Stimulated activated CD8-positive, alpha-beta memory T cell treated with anti-CD3 and anti-CD28 coated beads, Interleukin-15, amount 100 ng/mL, for 24 hours (primary cell): ENCODE measurements at places on chromosomes 12 and 14.

GRCh38 chr12:1810931-1811280, 9.5 kb upstream of the LRTM2 start:
- DNase-seq, result no peak

DNA sequence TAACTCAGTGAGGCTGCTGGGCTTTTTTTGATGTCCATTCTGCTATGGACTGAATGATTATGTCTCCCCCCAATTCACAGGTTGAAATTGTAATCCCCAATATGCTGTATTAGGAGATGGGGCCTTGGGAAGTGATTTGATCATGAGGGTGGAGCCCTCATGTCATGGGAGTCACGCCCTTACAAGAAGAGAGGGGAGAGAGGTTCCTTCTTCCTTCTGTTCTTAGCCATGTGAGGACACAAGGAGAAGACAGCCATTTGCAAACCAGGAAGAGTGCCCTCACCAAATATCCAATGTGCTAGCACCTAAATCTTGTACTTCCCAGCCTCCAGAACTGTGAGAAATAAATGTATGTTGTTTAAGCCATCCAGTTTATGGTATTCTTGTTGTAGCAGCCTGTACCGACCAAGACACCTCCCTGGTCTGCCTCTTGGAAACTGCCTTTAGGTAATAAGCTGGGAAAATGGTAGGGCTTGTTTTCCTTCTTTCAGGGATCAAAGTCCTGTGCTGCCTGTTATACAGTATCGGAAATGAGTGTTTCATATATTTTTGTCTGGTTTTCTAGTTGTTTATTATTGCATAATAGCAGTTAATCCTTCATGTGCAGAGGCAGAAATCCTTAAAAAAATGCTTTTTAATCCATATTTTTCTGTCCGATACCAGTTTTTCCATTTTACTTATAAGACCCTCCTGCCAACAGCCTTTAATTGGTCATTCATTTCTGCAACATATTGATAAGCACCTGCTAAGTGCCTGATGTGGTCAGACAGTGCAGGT, 16.3 kb downstream of the BORCS5 start:
- DNase-seq, result no peak

DNA sequence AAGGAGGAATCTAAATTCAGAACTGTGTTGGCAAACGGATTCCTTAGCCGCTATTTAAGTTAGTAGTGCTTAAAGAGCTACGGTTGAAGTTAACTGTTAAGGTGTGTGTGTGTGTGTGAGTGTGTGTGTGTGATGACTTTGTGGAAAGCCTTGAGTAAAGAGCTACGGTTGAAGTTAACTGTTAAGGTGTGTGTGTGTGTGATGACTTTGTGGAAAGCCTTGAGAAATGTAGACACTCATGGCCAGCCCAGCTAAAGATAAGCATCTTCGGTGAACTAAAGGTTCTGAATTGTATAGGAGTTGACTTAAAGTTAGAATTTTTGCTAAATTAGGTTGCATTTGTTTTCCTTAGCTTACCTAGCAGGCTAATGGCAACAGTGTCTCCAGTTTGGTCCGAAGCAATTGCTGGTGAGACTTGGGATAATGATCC, 1.4 kb downstream of the KTN1 start:
- no peak for DNase-seq

- no peak for DNase-seq
Observed at GRCh38 chr12:122407208-122407607, 15.3 kb downstream of the CLIP1 start.

GRCh38 chr12:90260136-90260535, 551.5 kb upstream of the ATP2B1 start:
- DNase-seq, result no peak

DNA sequence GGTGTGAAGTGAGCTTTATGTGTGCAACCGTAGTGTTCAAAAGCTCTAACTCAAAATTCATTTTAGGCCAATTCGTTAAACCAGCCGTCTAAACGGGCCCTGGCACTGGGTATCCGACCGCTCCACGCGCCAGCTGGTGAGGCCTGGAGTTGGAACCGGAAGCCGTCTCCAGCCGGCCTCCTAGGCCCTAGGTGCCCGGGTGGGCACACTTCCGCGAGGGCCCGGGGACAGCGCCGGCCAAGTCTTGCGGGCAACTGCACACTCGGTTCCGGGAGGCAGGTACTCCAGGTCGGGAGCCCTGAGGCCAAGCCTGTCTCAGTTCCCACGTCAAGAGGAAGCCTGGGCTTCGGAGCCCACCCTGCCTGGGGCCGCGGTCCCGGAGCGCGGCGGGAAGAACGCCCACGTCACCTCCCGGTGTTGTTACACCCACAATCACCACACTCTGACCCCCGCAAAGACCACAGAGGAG, 16.2 kb downstream of the OTX2 start:
- DNase-seq, result no peak

DNA sequence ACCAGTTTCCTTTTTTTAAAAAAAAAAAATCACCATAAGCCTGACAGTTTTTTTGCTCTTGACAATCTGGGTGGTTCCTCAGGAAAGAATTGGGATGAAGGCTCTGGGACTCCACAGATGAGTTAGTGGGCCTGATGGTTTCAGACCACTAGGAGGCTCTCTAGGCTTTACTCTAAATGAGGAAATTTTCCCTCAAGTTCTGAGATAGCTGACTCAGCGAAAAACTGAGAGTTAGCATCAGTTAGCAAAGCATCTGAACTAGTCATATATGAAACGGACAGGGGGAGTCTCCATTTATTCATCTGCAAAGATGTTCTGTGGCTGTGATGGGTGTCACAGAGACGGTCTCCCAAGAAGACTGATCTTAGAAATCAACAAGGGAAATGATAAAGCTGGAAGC, 314.3 kb upstream of the OR4E1 start:
- no peak for DNase-seq

- peak; percentile 24 for DNase-seq
Observed at GRCh38 chr12:124609041-124609989, 41.9 kb upstream of the NCOR2 start.

DNA sequence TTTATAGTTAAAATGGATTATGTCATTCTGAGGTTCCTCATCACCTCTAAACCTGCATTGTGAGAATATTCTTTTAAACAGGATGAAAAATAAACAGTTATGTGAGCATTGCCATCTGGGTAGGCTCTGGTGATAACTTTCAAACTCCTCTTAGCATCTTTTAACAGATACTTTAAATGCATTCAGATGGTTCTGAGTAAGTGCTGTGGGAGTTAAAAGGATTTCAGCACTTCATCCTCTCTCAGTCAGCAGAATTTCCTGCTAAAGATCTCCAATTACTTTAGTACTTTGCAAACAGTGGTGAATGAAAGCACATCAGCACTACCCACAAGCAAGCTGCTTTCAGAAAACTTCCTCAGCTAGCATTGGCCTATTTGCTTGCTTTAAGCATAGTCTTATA, 59.3 kb upstream of the TMTC1 start:
- DNase-seq, result no peak

- no peak for DNase-seq
Observed at GRCh38 chr14:68786491-68787091, 6.3 kb downstream of the ZFP36L1 start.

- no peak for DNase-seq
Observed at GRCh38 chr14:58535044-58535443, 102.7 kb upstream of the DACT1 start.

DNA sequence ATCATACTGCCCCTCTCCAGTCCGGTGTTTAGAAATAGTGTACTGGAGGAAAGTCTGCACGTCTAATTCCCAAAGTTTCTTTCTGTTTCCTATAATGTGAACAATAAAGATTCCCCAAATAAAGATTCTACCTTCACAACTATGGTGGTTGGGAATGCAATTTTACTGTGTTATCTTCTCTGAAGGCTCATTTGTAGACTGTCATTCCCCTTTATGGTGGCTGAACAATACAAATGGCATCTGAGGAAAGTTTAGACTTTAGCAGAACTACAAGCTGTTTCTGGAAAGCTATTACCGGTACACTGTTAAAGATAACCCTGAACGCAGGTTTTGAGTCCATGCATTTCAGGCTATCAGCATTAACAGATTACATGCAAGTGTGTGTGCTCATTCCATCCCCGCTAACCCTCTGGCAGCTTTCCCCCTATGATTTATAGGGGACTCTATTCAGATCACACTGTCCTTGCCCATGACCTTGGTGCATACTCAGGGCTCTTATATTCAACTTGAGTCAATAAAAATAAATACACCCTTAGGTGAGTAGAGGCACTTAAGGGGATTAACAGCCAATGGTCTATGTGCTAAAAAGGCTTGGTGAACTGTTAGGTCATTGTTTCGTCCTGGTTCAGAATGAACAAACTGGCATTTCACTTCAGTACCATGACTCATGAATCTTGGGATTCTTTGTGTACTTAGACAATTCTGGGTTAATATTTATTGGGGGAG, 60.7 kb upstream of the PYGL start:
- no peak for DNase-seq

- no peak for DNase-seq
Observed at GRCh38 chr12:48219631-48220030, 16.5 kb upstream of the OR10AD1 start.

- no peak for DNase-seq
Observed at GRCh38 chr12:31726575-31726974, 2.2 kb downstream of the AMN1 start.

DNA sequence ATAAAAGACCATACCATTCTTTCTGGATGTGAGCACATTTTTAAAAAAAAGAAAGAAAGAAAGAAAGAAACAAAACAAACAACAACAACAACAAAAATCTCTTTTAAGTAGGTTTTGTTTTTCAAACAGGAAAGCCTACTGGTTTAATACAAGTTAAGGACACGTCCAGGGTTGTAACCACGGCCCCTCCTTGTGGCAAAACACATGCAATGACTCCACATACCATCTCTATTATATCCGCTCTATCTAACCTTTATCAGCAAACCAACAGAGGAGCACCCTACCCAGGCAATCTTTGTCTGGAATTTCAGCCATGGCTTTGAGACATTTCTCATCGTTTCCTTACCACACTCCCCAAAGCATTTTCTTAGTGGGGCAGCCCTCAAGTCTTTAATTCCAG, 360.5 kb upstream of the TMPO start:
- DNase-seq, result no peak

DNA sequence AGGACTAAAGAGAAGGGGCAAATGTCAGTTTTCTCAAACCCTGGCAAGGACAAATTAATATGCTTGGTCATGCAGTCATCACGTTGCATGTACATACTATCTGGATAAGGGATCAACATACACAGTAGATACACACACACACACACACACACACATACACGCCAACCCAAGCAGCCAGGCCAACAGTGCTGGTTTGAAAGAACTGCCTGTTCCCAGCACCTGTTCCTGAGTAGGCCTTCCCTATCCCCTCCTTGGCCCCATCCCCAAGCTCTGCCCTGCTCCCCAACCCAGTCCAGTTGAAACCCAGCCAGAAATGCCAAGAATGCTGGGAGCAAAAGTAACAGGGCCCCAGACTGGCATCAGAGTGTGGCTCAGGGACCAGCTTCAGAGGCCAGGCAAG, 4.4 kb downstream of the ITGA7 start:
- DNase-seq, result no peak

- DNase-seq, result no peak
Observed at GRCh38 chr12:20448781-20449180, 80.4 kb downstream of the PDE3A start.

DNA sequence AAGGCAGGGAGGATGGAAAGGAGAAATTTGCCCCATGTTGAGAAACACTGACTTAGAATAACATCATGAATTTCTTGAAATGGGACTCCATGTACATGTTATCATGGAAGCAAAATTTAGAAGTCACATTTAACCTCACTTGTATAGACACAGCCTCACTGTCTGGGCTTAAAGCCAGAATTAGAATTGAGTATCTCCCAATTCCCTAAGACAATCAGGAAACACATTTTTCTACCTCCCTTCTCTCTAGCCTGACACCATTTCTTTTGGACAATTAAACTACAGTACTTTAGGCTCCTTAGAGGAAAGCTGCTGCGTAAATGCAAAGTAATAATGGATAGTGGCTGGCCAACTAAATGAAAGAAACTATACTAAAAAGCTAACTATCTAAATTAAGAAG, 795.5 kb downstream of the C12orf50 start:
- no peak for DNase-seq

- no peak for DNase-seq
Observed at GRCh38 chr12:42097971-42098370, 46.7 kb downstream of the GXYLT1 start.

GRCh38 chr14:61547186-61548069, 147.9 kb upstream of the HIF1A start:
- no peak for DNase-seq

DNA sequence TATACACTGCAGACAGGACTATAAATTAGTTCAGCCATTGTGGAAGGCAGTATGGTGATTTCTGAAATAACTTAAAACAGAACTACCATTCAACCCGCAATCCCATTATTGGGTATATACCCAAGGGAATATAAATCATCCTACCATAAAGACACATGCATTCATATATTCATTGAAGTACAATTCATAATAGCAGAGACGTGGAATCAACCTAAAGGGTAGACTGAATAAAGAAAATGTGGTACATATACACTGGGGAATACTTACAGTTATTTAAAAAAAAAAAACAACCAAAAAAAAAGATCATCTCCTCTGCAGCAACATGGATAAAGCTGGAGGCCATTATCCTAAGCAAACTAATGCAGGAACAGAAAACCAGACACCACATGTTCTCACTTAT, 473.9 kb downstream of the TRHDE start:
- DNase-seq, result no peak

DNA sequence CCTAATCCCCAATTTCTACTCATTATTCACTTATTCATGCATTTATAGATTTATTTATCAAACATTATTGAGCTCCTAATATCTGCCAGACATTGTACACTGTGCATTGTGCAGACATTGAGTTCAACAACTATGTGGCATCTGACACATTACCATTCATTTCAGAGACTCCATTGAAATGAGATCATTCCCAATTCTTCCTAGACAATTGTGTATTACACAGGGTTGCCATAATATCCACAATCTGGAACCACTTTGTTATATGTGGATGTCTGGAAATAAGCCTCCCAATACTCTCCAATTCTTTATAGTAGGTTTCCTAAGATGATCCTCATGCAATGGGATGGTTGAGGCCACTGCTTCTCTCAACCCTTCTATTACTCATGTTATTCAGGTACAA, 165.0 kb downstream of the OTOGL start:
- no peak for DNase-seq

GRCh38 chr12:111519083-111519482, 80.0 kb downstream of the ATXN2 start:
- no peak for DNase-seq

- no peak for DNase-seq
Observed at GRCh38 chr14:69983317-69983716, 104.1 kb downstream of the SMOC1 start.
